ENCODE measurements at places on chromosomes 5 and 9. TPM values are rescaled to one million over a fixed set of nuclear protein-coding genes. Genes with fewer than 3 reads are reported as not detected.
A peak's percentile ranks its signal among the peaks of the same experiment; 100 is the strongest.

Gene CCDC152
- total RNA-seq: 1.7 TPM

GRCh38 chr5:176360894-176361436 is 599 bp downstream of the KIAA1191 start:
- H3K27ac ChIP-seq: peak overlapping the region; percentile 69
- no peaks in the 10 kb centered on the region for H3K27me3 ChIP-seq
- DNase-seq: peak; percentile 15
- peaks cover 25% of the 10 kb centered on the region for H3K4me1 ChIP-seq

Gene BTNL3
- total RNA-seq: 0.50 TPM

Gene CDKN2B-AS1
- total RNA-seq: not detected

Gene PRR7
- total RNA-seq: 3.6 TPM

- peaks cover 44% of the 10 kb centered on the region for H3K4me1 ChIP-seq
- no peaks in the 10 kb centered on the region for H3K27me3 ChIP-seq
- DNase-seq: no peak
- H3K36me3 ChIP-seq: no peaks in the 10 kb centered on the region
- no peak overlapping the region for H3K27ac ChIP-seq
These were observed 48.6 kb downstream of the RGS3 start for GRCh38 chr9:113511856-113512761.

Gene SELENOP
- 162 TPM for total RNA-seq

DNA sequence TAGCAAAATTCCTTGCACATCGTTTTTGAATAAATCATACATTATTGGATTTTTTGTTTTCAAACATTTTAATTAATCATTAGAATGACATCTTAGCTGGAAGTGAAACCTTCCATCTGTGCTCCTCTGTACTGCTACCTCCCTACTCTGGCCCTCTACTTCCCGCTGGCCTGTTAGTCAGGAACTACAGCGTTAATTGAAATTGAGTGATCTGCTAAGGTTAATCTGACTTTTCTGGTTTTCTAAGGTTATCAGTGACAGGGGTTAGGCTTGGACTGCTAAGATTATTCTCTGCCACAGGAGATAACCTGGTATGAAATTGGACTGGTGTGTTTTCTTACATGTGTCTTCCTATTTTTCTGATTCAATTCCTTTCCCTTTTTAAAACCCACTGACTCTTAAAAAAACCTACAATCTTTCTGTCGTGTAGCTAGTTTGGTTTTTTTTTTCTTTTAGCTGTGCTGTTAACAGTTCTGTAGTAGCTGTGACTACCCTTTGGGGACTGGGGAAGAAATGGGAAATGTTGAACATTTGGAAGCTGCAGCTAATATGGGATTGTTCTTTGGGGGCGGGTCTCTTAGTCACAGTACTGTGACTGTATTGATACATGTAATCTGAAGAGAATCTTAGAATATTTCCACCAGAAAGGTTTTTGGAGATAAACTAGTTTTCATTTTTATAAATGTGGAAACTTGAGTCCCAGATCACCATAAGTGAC is 4.6 kb downstream of the KIF2A start:
- H3K4me3 ChIP-seq: no peak overlapping the region
- H3K27me3 ChIP-seq: no peaks in the 10 kb centered on the region
- H3K36me3 ChIP-seq: no peaks in the 10 kb centered on the region
- H3K27ac ChIP-seq: no peak overlapping the region

- no peaks in the 10 kb centered on the region for H3K36me3 ChIP-seq
- no peaks in the 10 kb centered on the region for H3K27me3 ChIP-seq
- DNase-seq: no peak
- H3K4me3 ChIP-seq: no peak overlapping the region
- H3K27ac ChIP-seq: no peak overlapping the region
- no peaks in the 10 kb centered on the region for H3K4me1 ChIP-seq
These were observed 1709.6 kb upstream of the WWC1 start for GRCh38 chr5:166581826-166582225.

GRCh38 chr9:967436-967835 is 9.0 kb upstream of the DMRT3 start:
- H3K4me3 ChIP-seq: no peak overlapping the region
- peaks cover 60% of the 10 kb centered on the region for H3K4me1 ChIP-seq
- DNase-seq: no peak
- H3K27me3 ChIP-seq: no peaks in the 10 kb centered on the region

Gene FIBCD1
- total RNA-seq: 0.13 TPM

GRCh38 chr9:117616431-117616831 is 87.8 kb upstream of the TLR4 start:
- no peaks in the 10 kb centered on the region for H3K27me3 ChIP-seq
- no peaks in the 10 kb centered on the region for H3K36me3 ChIP-seq
- DNase-seq: no peak
- no peaks in the 10 kb centered on the region for H3K4me1 ChIP-seq
- H3K4me3 ChIP-seq: no peak overlapping the region
- no peak overlapping the region for H3K27ac ChIP-seq

Gene SLC36A2
- not detected for total RNA-seq

- no peaks in the 10 kb centered on the region for H3K27me3 ChIP-seq
- H3K36me3 ChIP-seq: no peaks in the 10 kb centered on the region
- DNase-seq: no peak
- H3K4me3 ChIP-seq: no peak overlapping the region
- no peak overlapping the region for H3K27ac ChIP-seq
These were observed 61.3 kb downstream of the ENC1 start for GRCh38 chr5:74579215-74579614.

DNA sequence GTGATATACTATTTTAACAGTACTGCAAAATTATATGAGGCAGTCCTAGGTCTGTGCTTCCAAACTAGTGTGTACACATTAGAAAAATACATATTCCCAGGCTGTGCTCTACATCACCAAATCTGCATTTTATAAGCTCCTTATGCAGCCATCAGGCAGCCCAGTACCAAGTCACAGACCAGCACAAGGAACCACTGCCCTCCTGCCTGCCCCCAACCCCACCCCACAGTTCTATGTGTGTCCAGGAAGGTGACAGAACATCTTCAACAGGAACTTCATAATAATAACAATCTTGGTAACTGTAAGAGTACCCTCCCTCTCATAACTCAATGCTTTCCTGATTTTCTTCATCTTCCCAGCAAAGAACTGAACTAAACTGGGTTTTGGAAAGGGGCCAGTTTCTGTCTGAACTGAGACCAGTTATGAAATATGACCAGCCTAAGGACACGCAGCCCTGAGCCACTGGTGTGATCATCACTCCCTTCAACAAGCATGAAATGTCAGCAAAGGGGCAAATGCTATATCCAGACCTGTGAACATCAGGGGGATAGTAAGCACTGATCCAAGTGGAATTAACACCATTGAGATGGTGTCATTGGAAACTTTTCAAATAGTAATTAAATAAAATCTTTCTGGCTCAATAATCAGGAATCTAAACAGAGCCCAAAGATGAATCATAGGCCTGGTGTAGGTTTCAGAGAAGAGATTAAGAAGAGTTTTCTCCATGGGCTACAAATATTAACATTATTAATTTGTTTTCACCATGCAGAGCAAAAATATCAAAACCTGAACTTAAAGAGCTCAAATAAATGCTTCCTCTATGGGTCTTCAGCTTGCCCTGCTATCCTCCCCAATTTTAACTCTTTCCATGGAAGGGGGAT is 82.1 kb downstream of the DPYSL3 start:
- H3K27ac ChIP-seq: peak overlapping the region; percentile 20
- peaks cover 12% of the 10 kb centered on the region for H3K4me1 ChIP-seq
- DNase-seq: no peak
- no peak overlapping the region for H3K4me3 ChIP-seq
- H3K27me3 ChIP-seq: no peaks in the 10 kb centered on the region
- no peaks in the 10 kb centered on the region for H3K36me3 ChIP-seq

Gene TAS2R1
- not detected for total RNA-seq

Gene SUB1
- total RNA-seq: 82.2 TPM

Gene SLC28A3
- total RNA-seq: 0.22 TPM

- H3K27me3 ChIP-seq: no peaks in the 10 kb centered on the region
- H3K4me3 ChIP-seq: no peak overlapping the region
- no peaks in the 10 kb centered on the region for H3K36me3 ChIP-seq
- H3K27ac ChIP-seq: no peak overlapping the region
These were observed 532.4 kb downstream of the ANXA1 start for GRCh38 chr9:73683862-73684591.

Gene OCLN
- total RNA-seq: 210 TPM

Gene GPRIN1
- total RNA-seq: 0.33 TPM

DNA sequence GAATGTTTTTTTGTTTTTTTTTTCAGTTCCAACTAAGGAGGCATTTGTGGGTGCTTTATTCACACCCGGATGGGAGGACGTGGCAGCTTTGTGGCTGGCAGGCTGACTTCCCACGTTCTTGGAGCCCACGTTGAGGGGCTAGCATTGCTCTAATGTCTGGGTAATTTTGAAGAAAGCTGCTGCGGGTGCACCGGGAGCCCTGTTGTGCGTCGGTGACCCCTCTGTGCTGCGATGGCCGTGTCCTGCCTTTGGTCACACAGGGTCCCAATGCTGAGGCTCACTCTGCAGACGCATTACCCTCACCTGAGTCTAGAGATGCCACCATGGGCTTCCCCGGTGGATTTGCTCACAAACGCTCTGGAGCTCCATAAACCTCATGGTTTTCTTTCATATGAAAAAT is 34.2 kb downstream of the NDUFS6 start:
- H3K27me3 ChIP-seq: no peaks in the 10 kb centered on the region
- H3K36me3 ChIP-seq: no peaks in the 10 kb centered on the region
- H3K4me1 ChIP-seq: no peaks in the 10 kb centered on the region
- H3K27ac ChIP-seq: no peak overlapping the region

GRCh38 chr5:124876983-124877382 is 130.5 kb upstream of the ZNF608 start:
- peaks cover 7% of the 10 kb centered on the region for H3K4me1 ChIP-seq
- H3K27ac ChIP-seq: no peak overlapping the region
- H3K36me3 ChIP-seq: no peaks in the 10 kb centered on the region
- DNase-seq: no peak
- H3K4me3 ChIP-seq: no peak overlapping the region
- no peaks in the 10 kb centered on the region for H3K27me3 ChIP-seq

Gene EMB
- total RNA-seq: 59.7 TPM

DNA sequence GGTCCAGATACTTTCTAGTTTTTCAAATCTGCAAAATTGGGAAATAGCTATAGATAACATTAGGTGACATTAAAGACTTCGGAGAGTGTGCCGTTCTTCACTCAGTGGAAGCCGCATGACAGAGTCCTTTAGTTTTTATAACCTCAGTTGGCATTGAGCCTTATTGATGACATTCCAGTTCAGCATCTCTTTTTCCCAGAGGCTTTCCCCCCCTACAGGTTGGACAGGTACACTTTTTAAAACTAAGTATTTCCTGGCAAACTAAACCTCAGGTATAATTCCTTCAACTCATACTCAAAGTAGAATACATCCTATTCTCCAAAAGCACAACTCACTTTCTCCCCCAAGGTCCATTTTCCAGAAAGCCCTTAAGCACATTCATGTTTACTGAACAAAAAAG is 58.7 kb downstream of the SLC46A2 start:
- H3K36me3 ChIP-seq: no peaks in the 10 kb centered on the region
- no peak for DNase-seq
- peaks cover 15% of the 10 kb centered on the region for H3K4me1 ChIP-seq

DNA sequence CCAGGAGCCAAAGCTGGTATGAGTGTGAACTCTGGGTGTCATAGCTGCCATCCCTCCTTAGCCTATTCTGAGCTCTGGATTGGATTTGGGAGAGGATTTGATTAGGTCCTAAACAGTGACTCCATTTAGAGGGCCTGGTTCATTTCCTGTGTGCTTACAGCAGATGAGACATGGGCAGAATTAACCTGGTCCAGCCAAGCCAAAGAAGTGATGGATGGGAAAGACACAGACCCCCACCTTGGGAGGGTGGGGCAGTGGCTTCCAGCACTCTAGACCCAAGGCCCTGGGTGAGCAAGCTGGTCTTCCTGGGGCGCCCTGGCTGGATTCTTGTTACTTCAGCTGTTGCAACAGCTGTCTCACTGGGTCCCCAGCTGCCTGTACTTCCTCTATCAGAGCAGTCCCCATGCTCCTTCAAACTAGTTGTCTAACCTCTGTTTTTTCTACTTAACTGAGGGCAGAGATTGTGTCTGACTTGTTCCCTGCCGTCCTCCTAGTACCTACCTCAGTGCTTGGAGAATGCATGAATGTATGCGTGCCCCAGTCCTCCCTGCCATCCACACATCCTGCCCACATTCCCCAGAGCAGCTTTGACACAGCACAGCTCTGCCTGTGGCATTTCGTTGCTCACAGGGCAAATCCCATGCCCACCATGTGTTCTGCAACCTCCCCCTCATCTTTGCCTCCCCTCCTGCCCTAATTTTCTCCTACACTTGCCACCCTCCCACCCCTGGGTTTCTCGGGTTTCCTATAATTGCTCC is 115.9 kb downstream of the RGS3 start:
- peaks cover 12% of the 10 kb centered on the region for H3K36me3 ChIP-seq
- peak; percentile 28 for DNase-seq
- no peak overlapping the region for H3K4me3 ChIP-seq
- H3K4me1 ChIP-seq: peaks cover 39% of the 10 kb centered on the region
- no peaks in the 10 kb centered on the region for H3K27me3 ChIP-seq

Gene HMCN2
- total RNA-seq: 2.1 TPM

GRCh38 chr9:134723491-134724190 is 82.0 kb downstream of the COL5A1 start:
- no peaks in the 10 kb centered on the region for H3K27me3 ChIP-seq
- no peak for DNase-seq
- no peaks in the 10 kb centered on the region for H3K4me1 ChIP-seq
- no peaks in the 10 kb centered on the region for H3K36me3 ChIP-seq
- no peak overlapping the region for H3K4me3 ChIP-seq

GRCh38 chr9:76913467-76913866 is 7.6 kb upstream of the PRUNE2 start:
- no peak overlapping the region for H3K4me3 ChIP-seq
- DNase-seq: no peak
- H3K27me3 ChIP-seq: no peaks in the 10 kb centered on the region

Gene CARD6
- total RNA-seq: 15.9 TPM

- peak overlapping the region; percentile 97 for H3K4me3 ChIP-seq
- H3K4me1 ChIP-seq: peaks cover 17% of the 10 kb centered on the region
- no peaks in the 10 kb centered on the region for H3K27me3 ChIP-seq
- no peaks in the 10 kb centered on the region for H3K36me3 ChIP-seq
- peak overlapping the region; percentile 91 for H3K27ac ChIP-seq
These were observed 806 bp upstream of the CDC42SE2 start for GRCh38 chr5:131262953-131263541.
